Stimulated activated naive CD4-positive, alpha-beta T cell (primary cell): ENCODE measurements at places on chromosomes 4 and X.
A peak's percentile ranks its signal among the peaks of the same experiment; 100 is the strongest.

DNA sequence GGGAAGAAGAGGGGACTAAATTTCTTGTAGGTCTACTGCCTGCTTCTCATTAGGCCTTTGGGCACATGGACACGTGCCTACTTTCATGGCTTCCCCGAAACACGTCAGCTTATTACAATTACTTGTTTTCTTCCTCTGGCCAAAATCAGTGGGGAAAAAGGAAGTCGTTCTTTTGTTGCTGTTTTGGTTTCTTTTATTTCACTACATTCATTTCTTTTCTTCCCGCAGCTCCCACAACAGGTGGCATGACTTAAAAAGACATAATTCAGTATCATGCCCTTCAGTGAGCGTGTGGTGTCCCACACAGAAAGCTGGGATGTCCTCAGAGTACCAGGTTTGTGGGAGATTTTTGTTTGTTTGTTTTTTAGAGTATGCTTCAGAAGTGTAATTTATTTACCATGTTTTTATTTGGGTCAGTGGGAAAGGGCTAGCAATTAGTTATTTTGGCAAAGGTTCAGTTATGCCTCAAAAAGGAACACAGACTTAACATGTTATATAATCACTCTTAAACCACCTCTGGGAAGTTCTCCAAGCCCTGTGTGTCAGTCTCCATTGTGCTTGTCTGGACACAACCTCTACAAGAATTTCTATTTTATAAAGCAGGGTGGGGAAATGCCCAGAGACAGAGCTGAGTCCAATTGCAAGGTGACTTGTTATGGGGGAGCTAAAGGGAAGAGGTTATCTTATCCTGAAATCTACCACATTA, 44.2 kb upstream of the SPRY1 start:
- DNase-seq = no peak

GRCh38 chr4:39166669-39167068, 15.7 kb upstream of the WDR19 start:
- no peak for DNase-seq

DNA sequence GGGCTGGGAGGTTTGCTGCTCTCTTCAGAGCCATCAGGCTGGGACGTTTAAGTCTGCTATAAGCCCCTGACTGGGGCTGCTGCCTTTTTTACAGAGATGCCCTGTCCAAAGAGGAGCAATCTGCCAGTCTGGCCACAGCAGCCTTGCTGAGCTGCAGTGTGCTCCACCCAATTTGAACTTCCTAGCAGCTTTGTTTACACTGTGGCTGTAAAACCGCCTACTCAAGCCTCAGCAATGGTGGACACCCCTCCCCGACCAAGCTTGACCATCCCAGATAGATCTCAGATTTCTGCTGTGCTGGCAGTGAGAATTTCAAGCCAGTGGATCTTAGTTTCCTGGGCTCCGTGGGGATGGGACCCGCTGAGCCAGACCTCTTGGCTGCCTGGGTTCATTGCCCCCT, 40.7 kb downstream of the SPATA18 start:
- no peak for DNase-seq

DNA sequence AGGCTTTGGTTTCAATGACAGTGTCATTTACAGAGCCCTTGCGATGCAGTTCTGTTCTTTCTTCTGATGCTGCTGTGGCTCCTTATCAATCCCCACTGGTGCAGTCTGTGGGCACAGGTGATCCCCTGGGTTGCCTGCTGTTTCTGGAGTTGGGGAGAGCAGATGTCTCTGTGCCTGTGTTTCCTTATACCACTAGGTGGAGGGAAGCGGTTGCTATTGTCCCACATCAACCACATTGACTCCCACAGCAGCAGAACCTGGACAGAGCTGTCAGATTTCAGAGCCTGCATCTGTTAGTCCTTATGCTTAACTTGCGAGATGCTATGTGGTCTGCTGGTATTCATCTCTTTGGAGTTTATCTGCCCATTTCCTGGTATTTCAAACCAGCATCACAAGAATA, 57.7 kb downstream of the NEIL3 start:
- DNase-seq = peak; percentile 25

DNA sequence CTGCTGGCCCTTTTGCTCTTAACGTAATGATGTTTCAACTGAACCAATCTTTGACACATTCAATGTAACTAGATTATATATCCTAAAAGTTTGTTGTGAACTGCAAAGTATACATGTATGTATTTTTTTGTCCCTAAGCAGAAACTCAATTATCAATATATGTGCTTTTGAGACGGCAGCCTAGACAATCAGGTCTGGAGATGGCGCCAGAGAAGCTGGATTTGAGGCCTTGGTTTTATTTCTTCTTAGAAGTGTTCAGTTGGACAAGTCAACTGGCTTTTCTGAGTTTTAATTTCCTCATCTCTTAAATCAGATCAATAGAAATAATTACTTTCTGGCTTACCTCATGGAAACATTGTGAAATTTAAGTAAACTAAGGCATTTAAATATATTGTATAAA, 62.5 kb downstream of the DCAF8L1 start:
- no peak for DNase-seq

GRCh38 chr4:113873508-113873907, 105.9 kb downstream of the ARSJ start:
- no peak for DNase-seq

DNA sequence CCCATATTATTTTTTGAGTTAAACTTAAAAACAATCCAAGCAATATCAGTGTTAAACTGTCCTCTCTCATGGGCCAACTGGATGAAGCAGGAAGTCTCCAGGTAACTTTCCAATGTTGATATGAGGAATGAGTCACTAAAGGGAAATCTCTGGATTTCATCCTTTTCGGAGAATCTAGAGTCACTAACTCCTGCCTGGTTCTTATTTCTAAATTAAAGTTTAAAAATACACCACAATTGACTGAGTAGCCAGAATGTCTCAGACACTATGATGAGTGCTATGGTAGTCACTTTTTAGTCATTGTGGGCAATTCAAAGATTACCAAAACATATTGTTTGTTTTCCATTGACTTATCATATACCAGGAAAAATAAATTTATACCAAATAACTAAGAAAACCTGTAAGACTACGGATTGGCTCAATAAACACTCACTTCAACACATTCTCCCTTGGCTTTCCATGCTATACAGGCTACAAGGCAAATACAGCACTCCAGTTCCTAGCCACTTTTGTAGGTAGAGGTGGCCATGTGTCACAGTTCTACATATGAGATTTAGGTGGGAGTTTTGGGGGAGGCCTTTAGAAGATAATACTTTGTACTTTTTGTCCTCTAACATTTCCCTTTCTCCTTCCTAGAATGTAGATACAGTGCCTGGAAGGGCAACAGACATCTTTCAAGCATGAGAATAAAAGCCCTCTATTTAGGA, 8.6 kb downstream of the SLC9B2 start:
- DNase-seq = no peak

GRCh38 chrX:28324321-28324721, 262.9 kb upstream of the IL1RAPL1 start:
- DNase-seq = no peak

GRCh38 chrX:3521396-3521795, 174.9 kb upstream of the MXRA5 start:
- DNase-seq = no peak

DNA sequence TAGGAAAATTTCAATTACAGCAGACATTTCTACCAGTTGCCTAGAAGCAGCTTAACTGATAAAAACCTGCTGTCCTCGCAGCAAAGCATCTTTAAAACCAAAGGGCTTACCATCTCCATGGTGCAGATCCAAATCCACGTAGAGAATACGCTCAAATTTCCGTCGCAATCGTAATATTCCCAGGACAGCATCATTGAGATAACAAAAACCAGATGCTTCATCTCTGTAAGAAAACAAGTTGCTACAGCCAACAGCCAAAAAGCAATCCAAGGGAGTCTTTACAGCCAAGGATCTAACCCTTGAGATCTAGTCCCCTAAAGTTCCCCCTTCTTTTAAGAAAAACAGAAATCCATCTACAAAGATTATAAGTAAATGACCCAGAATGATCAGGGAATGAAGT, 77.6 kb downstream of the HDAC8 start:
- DNase-seq = no peak

- DNase-seq = no peak
Observed at GRCh38 chr4:12723849-12724447, 760.2 kb downstream of the RAB28 start.
